T follicular helper cell (primary cell): ENCODE measurements at places on chromosomes 16 and 17.

GRCh38 chr16:84308120-84308519, 13.4 kb downstream of the WFDC1 start:
- DNase-seq: no peak

DNA sequence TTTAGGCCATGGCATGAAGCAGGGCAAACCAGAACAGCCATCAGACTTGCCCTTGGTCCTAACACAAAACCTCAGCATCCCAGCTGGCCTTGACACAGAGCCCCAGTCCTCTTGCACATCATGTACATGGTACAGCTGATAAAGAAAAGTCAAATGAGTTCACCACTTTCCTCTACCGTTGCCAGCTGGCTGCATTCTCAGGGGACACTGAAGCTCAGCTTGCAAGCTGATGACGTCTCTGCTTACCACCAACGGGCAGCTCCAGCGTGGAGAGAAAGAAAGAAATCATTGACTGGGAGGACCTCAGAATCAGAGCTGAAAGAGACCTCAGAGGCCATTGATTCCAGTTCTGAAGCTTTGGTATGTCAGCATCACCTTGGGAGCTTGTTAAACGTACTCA, 80.7 kb upstream of the CES5A start:
- no peak for DNase-seq

GRCh38 chr16:51382211-51382610, 231.1 kb upstream of the SALL1 start:
- no peak for DNase-seq

- DNase-seq: no peak
Measured at GRCh38 chr17:57356719-57357391, 100.5 kb downstream of the MSI2 start.

DNA sequence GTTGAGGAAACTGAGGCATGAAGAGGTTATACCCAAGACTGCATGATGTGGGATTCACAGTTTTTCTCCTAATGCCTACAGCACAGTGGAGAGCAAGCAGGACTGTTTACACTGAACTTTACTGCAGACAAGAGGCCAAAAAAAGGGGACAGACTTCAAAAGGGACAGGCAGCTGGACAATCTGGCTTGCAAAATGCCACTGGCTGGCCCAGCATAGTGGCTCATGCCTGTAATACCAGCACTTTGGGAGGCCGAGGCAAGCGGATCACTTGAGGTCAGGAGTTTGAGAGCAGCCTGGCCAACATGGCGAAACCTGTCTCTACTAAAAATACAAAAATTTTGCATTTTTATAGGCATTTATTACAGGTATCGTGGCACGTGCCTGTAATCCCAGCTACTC, 2.0 kb upstream of the MGAT5B start:
- no peak for DNase-seq

DNA sequence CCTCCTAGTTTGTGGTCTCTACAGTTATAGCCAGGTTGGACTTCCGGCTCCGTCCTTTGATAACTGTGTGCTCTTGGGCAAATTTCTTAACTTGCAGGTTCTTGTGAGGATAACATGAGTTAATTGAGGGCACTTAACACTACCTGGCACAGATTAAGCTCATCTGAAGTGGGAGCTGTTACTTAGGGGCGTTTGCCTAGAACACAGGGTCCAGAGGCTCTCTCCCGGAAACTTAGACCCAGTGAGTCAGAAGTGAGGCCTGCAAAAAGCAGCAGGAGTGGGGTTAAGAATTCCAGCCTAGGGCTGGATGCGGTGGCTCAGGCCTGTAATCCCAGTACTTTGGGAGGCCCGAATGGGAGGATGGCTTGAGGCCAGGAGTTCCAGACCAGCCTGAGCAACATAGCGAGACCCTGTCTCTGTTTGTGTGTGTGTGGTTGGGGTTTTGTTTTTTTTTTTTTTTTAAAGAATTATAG, 1.4 kb downstream of the MVP start:
- no peak for DNase-seq

DNA sequence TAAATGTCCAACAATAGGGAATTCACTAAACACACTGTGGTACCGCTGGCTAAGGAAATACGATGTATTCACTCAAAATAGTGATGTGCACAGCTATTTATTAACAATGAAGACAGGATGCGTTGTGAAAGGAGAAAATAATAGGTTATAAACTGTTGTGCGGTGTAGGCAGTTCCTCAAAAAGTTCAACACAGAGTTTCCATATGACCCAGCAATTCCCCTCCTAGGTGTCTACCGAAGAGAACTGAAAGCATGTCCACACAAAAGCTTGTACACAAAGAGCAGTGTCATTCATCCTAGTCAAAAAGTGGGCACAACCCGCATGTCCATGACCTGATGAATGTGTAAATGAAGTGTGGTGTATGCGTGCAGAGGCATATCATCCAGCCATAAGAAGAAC, 1.2 kb upstream of the CES1 start:
- no peak for DNase-seq
